NCI-H345 (cell line): ENCODE measurements at places on chromosomes 16 and 17.

- DNase-seq = peak; percentile 47
Measured at GRCh38 chr16:48164907-48165715, 9.3 kb upstream of the ABCC12 start.

DNA sequence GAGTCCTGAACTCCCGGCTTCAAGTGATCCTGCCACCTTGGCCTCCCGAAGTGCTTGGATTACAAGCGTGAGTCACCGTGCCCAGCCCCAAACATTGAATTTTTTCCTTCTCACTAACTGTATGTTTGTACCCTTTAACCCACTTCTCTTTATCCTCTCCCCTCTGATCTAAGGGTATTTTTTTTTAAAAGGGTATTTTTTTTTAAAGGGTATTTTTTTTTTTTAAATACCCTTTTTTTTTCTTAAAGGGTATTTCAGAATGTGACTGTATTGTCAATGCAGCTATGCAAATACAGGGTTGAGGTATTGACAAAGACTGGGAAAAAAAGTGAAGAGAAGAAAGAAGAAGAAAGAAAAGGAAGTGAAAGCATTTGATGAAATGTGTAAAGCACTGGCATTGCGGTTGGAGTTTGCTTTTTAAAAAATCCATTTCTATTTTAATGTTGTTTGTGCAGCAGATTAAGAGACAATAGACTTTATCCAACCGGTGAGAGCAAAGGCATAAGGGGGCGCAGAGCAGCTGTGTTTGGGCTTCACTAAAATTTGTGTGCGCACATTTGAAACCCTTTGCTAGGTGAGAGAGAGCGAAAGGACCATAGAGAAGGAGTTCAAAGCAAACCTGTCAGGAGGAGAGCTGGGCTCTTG, 42.4 kb downstream of the SYT17 start:
- peak; percentile 25 for DNase-seq

DNA sequence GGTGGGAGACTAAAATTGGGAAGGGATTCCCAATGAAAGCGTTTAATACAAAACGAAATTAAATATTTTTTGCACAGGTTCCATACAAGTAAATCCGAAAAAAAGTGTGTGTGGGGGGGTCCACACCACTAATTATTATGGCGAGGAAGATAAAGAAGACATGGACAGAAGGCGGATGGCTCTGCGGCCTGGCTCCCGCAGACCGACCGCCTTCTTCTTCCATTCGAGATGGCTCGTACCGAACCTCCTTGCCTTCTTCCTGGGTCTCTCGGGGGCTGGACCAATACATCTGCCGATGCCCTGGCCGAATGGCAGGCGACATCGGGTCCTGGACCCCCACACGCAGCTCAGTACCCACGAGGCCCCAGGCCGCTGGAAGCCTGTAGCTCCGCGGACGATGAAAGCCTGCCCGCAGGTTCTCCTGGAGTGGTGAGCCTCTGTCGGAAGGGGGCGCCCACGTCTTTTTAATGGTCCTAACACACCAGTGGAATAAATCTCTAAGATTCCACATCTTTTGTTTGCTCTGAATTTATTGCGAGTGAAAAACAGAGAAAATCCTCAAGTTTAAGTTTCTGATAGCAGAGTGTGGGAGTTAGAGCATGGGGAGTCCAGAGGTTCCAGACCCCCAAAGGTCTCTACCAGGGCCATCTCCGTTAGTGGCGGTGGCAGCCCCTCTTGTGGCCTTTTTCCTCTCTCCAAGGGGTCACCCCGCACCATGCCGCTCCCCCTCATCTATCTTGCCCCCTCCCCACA, 1.4 kb downstream of the PRAC2 start:
- DNase-seq = peak; percentile 65

- no peak for DNase-seq
Measured at GRCh38 chr17:16941072-16942036, 30.6 kb downstream of the TNFRSF13B start.

- DNase-seq = no peak
Measured at GRCh38 chr16:62907562-62907961, 871.3 kb upstream of the CDH8 start.

DNA sequence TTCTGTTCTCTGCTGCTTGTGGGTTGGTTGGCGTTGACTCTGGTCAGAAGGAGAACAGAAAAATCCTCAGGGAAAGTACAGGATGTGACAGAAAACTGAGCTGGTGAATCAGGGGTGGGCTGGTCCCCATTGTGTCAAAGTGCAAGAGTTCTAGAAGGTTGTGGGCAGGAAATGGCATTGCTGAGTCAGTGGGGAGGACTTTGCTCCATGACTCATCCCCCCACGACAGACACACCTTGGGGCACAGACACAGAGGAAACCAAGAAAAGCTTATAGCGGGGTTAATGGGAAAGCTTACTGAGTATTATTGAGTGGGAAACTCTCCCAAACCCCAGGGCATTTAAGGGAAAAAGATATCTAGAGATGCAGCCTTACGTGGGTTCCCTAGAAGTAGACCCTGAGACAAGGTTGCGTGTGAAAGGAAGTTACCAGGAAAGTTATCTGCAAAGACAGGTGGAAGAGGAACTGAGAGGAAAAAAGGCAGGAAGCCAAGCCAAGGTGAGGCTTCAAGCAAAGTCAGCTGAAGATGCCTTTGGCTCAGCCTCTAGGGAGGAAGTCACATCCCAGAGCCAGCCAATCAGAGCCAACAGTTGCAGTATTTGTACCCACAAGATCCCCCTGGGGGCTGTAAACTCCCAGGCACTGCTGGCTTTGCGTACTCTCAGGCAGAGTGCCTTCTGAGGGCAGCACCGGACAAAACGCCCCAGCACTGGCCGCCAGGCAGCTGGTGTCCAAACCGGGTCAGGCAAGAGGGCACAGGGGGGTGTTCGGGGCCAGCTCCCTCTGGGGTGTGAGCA, 86.4 kb downstream of the FOXL1 start:
- no peak for DNase-seq
